Gastrocnemius medialis (tissue), 4 donors: ENCODE measurements at places on chromosomes 6 and 20. TPM values are rescaled to one million over a fixed set of nuclear protein-coding genes. Genes with fewer than 3 reads are reported as not detected.

GRCh38 chr6:113644861-113645575, 212.1 kb upstream of the MARCKS start:
- DNase-seq, result no peak

DNA sequence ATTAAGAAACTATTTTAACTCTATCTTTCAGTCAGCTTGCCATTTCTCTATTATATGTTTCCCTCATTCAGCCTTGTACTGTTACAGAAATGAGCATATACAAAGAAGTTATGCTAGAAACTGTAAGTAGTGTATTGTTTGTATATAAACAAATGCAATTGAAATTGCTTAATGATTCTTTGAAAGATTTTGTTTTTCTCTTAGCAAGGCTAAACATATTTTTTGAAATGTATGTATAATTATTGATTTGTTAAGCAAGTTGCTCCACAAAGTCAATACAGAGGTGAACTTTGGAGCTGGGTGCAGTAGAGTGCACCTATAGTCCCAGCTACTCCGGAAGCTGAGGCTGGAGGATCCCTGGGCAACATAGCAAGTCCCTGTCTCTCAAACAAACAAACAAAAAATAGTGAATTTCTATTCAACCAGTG, 253.6 kb downstream of the RNGTT start:
- DNase-seq, result no peak

DNA sequence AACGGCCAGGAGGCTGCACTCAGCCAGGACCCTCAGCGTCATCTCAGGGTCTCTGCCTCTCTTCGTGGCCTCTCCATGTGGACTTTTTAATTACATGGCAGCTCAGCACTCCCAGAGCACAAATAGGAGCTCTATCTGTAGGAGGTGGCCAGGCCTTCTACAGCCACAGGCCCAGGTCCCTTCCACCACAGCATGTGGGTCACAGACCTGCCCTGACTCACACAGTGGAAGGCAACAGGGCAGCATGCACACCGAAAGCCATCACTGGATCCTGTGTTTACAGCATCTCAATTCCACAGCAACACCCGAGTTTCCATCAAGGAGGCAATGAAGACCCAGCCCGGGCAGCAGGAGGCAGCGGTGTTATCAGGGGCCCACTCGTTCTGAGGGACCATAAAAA, 65.8 kb upstream of the CD93 start:
- no peak for DNase-seq

GRCh38 chr6:54093326-54093948, 17.8 kb upstream of the MLIP start:
- no peak for DNase-seq

GLP1R gene
- not detected for total RNA-seq

- DNase-seq, result no peak
Measured at GRCh38 chr6:42790549-42791181, 8.8 kb downstream of the BICRAL start.

DNA sequence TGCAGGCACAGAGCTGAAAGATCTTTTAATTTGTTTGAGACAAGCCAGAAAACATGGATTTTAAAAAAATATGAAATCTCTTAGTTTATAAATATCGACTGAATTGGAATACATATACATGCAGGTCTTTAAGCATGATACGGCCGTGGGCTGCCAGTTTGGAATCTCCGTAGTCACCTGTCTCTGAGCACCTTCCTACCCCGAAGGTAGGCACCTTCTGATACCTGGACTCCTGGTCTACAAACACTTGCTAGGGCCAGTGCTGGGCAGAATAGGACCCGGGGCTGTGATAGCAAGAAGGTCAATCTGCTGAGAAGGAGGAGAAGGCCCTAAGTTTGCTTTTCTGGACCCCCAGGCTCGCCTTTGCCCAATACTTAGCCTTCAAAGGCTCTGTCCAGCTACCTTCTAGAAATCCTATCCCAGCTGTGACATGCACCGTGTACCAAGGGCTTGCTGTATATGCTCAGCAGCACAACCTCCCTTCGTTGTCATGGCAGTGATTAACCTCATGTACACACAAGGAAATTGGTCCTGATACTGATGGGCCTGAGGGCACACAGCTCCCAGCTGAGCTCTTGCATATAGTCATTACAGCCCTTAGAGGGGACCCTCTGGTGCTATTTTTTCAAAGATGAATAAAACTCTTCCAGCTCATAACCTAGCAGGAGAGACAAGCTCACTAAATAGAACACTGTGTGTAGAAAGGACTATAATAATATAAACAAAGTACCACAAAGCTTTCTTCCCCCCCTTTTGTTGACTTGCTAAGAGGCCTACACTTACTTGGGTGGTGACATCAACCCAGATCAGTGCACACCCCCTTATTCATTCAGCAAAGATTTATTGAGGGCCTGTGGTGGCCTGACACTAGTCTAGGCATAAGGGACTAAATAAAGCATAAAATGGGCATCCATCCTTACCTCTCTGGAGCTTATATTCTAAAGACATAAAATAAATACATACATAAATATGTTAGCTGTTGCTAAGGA, 17.7 kb downstream of the SNPH start:
- no peak for DNase-seq

SOBP gene
- total RNA-seq, result 12.7 TPM
